Left forelimb (tissue), 1 donor: ENCODE measurements at places on chromosomes 7 and 10.

DNA sequence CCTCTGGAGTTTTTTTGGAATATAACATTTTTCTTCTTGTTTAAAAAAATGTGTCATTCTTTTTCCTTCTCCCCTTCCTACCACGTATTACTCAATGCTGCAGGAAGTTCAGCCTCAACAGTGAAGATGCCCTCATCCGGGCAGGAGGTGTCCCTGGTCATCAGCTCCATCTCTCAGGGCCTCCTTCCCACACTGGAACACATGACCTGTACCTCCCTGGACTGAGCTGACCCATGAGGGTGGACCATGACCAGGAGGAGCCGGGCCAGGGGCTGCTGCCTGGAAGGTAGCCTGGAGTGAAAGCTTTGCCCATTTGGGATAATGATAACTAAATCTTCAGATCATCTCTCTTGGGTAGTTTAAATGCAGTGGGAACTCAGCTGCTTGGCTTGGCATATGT, 316.5 kb upstream of the ZMIZ1 start:
- no peak for DNase-seq

GRCh38 chr10:34075254-34075926, 739.7 kb downstream of the PARD3 start:
- DNase-seq, result no peak

DNA sequence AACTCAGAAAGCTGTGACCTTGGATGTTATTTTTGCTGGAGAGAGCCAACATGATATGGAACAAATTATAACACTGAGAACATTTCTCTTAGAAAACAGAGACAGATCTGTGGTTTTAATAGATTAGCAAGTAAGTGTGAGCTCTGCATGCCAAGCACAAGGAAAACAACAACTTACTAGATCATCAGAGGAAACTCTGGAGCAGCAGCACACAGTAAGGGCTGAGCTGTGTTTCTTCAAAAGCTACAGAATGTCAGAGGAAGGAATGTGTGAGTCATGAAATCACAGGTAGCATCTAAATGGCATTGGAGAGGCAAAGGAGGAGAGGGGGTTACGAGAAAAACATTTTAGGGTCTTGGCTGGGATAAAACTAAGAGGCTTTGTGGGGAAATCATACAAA, 283.4 kb upstream of the FZD8 start:
- DNase-seq, result no peak

- no peak for DNase-seq
Measured at GRCh38 chr7:33425395-33425794, 296.0 kb downstream of the BBS9 start.

DNA sequence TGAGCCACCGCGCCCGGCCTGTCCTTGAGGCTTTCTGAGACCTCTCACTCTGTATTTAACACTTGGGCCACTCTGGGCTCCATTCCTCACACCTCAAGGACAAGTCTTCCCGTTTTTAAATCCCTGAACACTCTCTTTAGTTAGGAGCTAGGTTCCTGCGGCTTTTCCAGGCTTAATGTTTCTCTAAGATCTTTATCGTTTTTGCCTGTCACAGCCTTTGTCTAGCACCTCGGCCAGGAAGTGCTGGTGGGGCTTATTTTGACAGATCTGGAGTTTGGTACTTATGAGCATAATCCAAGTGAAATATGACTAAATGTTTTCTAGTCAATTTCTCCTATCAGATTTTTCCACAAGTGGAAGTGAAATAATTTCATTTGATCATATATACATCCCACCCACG, 186.6 kb downstream of the DPY19L1 start:
- no peak for DNase-seq

DNA sequence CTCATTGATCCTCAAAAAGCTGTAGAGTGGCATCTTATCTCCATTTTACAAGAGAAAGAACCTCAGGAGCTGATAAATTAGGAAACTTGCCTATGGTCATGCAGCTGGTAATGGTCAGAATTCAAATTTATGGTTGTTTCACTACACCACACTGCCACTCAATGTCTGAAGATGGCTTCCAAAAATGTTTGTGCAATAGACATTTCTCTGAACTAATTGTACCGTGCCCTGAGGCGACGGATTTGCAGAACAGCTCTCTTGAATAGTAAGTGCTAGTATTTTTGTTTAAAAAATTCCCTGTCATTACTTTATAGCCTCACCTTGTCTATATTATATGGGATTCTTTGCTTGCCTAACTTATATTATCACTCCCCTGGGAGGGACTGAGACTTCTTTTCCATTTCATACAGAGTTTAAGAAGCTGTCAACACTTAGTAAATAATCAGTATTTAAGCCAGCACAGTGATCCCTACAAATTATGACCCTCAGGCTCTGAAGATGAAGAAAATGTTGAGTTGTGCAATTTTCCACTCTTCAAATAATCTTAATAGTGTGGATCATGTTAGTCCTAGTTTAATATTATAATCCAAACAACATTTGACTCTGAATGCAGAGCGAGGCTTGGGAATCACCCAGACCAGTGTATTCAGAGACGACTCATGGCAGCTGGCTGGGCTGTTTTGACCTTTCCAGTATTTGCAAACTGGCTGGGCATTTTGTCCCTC, 346.6 kb downstream of the PTEN start:
- DNase-seq, result no peak
